Memory B cell (primary cell): ENCODE measurements at places on chromosomes 6 and 20.

DNA sequence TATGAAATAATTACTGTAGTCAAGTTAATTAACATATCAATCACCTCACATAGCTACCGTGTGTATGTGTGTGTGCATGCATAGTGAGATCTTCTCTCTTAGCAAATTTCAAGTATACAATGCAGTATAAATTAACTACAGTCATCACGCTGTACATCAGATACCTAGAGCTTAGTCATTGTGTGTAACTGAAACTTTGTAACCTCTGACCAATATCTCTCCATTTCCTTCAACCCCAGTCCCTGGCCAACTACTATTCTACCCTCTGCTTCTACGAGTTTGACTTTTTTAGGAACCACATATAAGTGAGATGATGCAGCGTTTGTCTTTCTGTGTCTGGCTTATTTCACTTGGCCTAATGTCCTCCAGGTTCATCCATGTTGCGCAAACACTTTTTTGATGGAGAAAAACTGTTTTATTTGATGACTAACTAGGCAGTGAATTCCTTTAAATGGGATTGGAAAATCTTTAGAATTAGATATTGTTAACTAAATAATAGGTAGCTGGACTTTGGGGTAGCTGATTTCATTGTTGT is 459.5 kb downstream of the DHX35 start:
- no peak for DNase-seq

GRCh38 chr6:135722190-135722589 is 129.3 kb upstream of the PDE7B start:
- DNase-seq = no peak

DNA sequence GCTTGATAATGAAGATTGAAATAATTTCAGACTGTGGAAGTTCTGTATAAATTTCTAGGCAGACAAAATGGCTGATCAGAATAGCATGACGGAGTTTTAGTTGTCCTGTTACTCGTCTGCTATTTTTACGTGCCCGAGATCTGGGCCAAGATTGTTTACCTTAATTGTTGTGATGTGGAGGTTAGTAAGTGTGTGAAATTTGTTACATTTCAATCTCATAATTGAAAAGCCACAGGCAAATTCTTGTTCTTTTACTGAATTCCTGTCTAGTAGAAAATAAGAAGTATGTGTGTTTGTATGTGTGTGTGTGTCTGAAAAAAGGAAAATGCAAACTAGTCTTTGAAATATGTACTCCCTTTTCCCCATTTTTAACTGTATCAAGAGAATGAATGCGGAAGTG is 115.2 kb downstream of the UTRN start:
- no peak for DNase-seq

DNA sequence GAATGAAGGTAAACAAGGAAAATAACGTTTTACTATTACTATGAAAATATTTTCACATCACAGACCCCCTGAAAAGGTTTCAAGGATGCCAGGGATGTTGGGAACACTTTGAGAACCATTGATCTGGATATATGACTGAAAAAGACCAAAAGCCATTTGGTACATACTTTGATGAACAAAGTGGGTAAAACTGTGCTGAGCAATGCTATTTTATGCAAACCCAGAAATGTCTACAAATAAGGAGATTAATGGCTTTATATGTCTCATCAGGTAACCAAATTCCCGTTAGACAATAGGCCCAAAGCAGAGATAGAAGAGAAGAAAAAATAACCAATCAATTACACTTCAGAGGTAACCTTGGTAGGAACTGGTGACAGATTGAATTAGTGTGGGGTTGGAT is 101.4 kb upstream of the CNKSR3 start:
- no peak for DNase-seq

GRCh38 chr20:1955217-1955616 is 38.6 kb downstream of the PDYN start:
- DNase-seq = no peak

DNA sequence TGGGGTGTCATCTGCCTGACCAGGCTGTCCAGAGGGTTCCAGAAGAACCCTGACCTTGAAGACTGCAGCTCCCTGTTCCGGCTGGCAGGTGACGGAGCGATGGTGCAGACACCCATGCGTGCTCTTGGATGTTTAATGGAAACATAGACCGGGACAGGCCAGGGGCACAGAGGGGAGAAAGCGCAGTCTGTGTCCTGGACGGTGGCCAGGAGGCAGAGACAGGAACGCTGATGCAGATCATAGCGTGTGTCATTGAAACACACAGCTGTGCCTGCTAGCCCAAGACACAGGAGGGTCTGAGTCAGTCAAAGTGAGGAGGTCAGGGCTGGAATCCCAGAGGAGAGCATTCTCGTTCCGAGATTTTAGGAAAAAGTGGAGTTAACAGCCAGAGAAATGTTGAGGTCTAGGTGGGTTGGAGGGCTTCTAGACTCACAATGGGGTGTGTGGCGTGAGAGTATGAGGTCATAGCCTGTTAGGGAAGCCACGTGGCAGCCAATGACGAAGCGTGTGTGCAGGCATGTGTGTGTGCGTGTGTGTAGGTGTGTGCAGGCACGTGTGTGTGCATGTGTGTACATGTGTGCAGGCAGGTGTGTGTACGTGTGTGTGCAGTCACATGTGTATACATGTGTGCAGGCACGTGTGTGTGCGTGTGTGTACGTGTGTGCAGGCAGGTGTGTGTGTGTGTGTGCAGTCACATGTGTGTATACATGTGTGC is 167.0 kb downstream of the ERMARD start:
- DNase-seq = no peak
